Right ventricle myocardium inferior (tissue), 1 donor: ENCODE measurements at places on chromosomes 5 and 9. TPM values are rescaled to one million over a fixed set of nuclear protein-coding genes. Genes with fewer than 3 reads are reported as not detected.
A peak's percentile ranks its signal among the peaks of the same experiment; 100 is the strongest.

The RAB3C gene
- 0.92 TPM for total RNA-seq

- DNase-seq: peak; percentile 73
These were observed 17.0 kb downstream of the COL23A1 start for GRCh38 chr5:178573216-178573615.

The SLC6A7 gene
- not detected for total RNA-seq

- DNase-seq: no peak
These were observed 568.8 kb downstream of the PSAT1 start for GRCh38 chr9:78865737-78866136.

The PNPLA7 gene
- 9.8 TPM for total RNA-seq

GRCh38 chr5:169004551-169004950 lies 296.4 kb downstream of the SLIT3 start:
- DNase-seq: no peak
